ENCODE measurements at places on chromosomes 5 and 9.
A peak's percentile ranks its signal among the peaks of the same experiment; 100 is the strongest.

DNA sequence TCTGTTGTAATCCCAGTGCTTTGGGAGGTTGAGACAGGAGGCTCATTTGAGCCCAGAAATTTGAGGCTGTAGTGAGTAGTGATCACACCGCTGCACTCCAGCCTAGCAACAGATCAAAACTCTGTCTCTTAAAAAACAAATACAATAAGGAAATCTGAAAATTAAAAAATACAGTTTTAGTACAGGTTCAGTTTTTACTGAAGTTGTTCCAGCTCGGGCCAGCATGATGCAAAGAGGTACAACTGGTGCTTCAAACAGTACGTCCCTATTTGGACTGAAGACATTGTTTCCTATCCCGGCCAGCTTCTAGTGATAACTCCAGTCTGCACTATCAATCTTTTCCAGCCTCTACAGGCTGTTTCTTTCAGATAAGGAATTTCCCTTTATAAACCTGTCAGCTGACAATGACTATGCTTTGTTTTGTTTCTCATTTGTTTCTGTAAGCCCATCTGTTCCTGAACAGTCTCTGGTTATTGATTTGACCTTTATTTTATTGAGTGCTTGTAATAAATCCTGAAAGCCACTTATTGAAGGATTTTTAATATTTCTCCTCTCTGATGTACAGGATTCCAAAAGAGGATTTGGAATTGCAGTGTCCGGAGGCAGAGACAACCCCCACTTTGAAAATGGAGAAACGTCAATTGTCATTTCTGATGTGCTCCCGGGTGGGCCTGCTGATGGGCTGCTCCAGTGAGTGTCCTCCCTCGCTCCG is 41.9 kb downstream of the TJP2 start:
- DNase-seq = no peak

- no peak for DNase-seq
Observed at GRCh38 chr5:150057052-150057451, 29.3 kb downstream of the CSF1R start.

DNA sequence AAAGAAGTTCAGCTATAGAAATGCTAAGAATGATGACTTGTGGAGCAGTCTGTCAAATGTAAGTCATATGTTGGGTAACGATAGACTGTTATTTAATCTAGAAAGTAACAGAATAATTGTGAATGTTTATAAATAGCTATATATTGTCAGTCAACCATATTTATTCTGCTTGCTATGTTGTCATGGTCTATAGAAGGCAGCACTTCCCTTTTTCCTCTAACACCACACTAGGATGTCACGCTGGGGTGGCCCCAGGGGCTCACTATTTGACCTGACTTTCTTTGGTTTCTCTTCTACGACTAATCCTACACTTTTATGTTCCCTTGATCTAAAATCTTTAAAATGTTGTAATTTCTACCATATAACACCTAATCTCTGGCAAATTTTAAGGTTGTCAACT is 20.5 kb downstream of the ERAP2 start:
- peak; percentile 26 for DNase-seq

GRCh38 chr5:132905938-132906337 is 32.5 kb downstream of the LEAP2 start:
- DNase-seq = no peak

DNA sequence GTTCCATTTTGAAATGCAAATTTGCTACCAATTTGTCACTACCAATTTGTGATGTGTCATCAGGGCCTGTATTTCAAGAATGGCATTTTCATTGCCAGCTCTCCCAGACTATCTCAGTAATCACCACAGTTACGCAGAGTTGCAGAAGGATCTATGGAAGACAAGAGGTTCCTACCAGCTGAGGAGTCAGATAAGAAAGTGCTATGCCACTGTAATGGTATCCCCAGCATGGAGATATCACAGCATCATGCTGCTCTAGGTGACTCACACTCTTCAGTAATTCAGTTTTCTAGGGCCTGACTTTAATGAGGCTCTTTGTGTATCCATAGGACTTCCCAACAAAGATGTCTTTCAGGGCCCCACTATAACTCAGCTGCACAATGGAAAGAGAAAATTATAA is 490.3 kb downstream of the ARHGEF28 start:
- no peak for DNase-seq

GRCh38 chr9:112783551-112783954 is 33.0 kb downstream of the SNX30 start:
- DNase-seq = no peak
